ENCODE measurements at places on chromosomes 13 and 19.

- DNase-seq: no peak
These were observed 637 bp downstream of the RANBP3 start for GRCh38 chr19:5977222-5977784.

DNA sequence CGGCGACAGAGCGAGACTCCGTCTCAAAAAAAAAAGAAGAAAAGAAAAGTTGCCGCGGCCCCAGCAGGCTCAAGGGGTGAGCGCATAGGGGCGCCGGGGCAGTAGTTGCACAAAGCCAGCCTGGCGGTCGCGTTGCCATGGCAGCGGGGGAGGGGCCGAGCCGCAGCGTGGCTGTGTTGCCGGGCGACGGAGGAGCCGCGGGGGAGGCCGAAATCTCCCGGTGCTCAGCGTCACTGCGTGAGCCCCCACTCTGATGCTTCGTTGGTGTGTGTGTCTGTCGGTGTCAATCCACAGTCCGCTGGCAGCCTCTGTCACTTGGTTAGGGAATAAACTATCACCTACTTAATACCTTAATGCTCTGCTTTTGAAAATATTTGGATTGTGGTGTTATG, 82.9 kb upstream of the C1QTNF9B start:
- peak; percentile 98 for DNase-seq

DNA sequence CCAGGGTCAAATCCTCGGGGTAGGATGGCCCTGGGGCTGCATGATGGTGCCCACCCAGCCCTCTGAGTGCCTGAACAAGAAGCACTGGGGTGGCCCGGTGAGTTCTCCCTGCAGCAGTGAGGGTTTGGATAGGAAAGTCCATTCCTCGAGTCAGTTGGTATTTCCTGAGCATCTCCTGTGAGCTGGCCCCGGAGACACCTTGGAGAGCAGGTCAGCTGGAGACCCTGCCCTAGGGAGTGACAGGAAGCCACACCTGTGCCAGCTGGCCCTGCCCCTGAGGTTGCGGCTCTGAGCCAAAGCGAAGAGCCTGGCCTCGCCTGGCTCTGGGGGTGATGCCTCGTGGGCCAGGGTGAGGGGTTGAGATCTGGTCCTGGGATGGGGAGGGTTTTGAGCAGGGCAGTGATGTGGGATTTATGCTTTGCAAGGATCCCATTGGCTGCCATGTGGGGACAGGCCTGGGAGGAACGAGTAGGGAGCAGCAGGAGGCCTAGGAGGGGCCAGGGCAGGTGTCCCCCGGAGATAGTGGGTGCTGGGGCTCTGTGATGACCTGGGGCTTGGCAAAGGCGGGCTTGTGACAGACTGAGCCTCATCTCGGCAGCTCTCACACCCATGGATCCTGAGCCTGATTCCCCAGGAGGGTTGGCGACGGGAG, 16.0 kb downstream of the CRTC1 start:
- DNase-seq: no peak

GRCh38 chr19:47111006-47111621, 2.5 kb downstream of the ZC3H4 start:
- no peak for DNase-seq

GRCh38 chr13:112145551-112146360, 78.8 kb downstream of the SOX1 start:
- no peak for DNase-seq

- peak; percentile 67 for DNase-seq
These were observed at the start of gene MEX3D for GRCh38 chr19:1568320-1569019. TSS of gene MEX3D (minus strand) at chr19:1568325. CDS start at chr19:1568058, 267 bp downstream.

GRCh38 chr13:114008964-114009589, 35.2 kb upstream of the C13orf46 start:
- no peak for DNase-seq

DNA sequence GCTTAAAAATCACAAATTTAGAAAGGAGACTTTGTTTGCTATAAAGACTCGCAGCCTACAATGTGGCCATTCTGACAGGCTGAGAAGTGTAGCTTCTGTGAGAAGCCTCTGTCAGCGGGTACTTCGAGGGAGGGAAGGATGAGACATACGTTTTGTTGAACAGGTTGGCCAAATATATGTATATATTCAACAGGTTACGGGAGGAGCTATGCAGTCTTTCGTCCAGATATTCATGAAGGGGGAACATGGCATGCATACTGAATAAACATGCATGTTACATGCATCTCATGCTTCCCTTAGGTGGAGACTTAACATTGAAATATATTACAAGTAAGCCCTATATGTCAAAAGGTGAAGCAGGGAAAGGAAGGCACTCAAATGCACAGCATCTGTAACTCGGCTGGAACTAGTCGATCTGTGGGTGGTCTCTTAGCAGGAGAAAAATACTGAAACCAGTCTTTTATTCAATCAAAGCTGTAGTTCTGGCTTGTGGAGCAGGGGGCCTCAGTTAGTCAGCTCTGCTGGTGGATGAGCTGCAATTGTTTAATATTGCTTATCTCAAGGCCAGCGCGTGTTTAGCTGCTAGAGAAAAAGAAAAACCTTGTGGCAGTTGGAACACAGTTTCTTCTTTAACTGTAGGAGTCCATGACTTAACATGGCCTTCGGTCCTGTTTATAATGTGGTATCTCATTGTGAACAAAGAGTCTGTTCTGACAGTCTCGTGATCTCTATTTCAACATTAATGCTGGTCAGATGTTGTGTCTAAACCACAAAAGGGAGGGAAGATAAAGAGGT, 94.3 kb downstream of the FAM216B start:
- DNase-seq: peak; percentile 52

DNA sequence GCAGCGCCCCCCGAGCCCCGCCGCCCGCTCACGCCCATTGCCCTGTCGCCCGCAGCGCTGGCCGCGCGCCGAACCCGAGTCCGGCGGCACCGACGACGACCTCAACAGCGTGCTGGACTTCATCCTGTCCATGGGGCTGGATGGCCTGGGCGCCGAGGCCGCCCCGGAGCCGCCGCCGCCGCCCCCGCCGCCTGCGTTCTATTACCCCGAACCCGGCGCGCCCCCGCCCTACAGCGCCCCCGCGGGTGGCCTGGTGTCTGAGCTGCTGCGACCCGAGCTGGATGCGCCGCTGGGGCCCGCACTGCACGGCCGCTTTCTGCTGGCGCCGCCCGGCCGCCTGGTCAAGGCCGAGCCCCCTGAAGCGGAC, 518 bp downstream of the KLF2 start:
- peak; percentile 68 for DNase-seq

DNA sequence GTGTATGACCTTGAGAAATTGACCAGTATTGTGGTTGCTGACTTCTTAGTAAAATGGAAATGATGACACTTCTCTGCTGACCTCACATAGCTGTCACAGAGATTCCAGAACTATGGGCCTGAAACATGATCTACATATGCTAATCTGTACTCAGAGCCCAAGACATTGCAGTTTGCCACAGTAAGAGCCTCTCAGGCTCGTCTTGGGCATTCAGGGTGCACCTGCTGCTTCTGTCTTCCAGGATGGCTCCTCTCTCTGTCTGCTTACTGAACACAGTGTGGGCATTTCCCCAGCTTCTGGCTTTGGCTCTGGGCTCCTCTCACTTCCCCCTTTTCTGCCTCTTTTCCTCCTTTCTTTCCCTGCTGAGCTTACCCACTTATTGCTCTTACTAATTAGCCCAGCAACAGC, 22.3 kb upstream of the SLC46A3 start:
- no peak for DNase-seq

DNA sequence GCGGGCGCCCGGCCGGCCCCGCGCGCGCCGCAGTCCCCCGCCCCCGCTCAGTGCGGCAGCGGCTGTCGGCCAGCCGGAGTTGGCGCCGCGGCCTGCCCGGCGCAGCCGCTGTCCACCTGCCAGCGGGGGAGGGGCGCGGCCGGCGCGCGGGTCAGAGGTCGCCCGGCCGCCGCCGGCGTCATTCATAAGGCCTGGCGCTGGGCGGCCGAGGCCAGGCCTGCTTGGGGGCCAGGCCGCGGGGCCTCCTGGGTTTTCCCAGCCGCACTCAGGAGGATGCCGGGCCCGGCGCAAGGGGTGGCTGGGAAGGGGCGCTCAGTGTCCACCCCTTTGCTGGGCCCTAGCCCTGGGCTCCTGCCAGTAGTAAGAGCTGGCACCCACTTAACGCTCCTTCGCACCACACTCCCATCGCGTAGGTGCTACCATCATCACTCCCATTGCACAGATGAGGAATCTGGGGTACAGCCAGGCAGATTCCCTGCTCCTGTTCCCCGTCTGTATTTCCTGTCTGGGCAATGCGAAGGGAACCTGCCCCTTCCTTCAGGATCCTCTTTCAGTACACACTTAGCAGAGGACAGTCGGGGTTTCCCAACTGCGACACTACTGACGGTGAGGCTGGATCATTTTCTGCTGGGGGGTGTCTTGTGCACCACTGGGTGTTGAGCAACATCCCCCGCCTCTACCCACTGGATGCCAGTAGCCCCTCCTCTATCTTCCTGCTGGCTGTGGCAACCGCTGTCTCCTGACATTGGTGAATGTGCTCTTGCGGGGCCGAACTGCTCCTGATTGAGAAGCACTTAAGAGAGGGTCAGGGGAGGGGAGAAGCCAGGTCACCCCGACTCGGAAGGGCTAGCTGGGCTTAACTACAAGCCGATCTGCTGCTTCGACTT, 846 bp upstream of the PRKACA start:
- peak; percentile 69 for DNase-seq

DNA sequence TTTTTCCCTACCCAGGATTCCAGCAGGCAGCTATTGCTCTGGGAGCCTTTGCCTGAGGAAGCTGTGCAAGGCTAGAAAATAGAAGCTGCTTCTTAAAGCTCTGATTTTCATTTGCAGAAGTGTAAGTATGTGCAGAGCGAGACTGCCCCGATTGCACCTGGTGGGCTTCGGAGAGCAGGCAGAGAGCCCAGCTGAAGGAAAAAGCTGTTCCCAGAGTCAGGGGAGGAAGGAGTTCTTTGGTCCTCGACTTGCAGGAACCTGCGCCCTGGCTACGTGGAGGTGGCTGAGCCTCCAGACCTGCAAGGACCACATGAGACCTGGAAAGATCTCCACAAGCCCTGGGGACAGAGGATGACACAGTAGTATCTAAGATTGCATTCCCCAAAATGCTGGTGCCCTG, 235.0 kb upstream of the ARGLU1 start:
- no peak for DNase-seq

DNA sequence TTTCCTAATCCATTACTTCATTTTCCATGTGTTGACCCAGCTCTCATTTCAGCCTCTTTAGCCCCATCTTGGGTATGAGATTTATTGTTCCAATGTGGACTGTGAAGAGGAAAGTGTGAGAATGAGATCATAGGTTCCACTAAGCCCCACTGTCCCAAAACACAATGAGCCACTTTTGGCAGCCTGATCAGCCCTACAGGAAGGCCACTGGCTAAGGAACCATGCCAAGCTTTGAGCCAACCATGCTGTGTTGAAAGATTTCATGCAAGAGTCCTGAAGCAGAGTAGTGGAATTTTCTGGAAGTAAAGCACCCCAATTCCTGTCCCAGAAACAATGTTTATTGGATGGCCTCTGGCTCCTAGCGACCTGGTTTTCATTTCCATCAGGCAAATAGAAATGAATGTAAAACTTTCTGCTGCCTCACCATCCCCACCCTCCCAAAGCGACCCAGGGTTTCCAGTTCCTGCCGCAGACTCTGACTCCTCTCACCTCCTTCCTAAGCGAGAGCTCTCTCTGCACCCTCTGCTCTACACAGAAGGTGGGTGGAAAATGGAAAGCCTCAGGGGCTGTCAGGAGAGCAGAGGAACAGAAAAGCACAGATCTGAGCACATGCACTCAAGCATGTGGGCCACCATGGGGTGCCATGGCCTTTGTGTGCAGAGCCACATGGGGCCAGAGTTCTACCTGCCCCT, 73.1 kb downstream of the KCTD12 start:
- no peak for DNase-seq

DNA sequence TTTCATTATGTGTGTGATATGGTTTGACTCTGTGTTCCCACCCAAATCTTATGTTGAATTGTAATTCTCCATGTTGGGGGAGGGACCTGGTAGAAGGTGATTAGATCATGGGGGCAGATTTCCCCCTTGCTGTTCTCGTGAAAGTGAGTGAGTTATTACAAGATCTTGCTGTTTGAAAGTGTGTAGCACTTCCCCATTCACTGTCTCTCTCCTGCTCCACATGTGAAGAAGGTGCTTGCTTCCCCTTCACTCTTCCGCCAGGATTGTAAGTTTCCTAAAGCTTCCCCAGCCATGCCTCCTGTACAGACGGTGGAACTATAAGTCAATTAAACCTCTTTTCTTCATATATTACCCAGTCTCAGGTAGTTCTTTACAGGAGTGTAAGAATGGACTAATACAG, 54.3 kb upstream of the SERTM1 start:
- DNase-seq: no peak

DNA sequence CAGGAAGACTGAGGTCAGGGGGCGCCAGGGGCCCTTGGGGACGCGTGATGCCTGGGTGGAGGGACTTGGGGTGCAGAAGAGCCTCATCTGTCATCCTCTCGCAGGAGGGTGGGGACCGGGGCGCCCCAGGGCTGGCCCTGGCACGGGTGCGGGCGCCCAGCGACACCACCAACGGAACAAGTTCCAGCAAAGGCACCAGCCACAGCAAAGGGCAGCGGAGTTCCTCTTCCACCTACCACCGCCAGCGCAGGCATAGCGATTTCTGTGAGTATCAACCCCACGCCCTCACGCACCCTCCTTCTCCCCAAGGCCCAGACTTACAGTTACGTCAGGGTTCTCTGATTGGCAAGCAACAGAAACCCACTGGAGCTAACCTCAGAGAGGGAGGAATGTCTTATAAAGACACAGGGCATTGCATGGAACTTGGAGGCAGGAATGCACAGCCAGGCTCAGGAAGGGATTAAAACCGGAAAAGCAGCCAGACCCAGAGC, 29.4 kb downstream of the MARK4 start:
- no peak for DNase-seq

GRCh38 chr19:54462655-54463530, 685 bp downstream of the LENG9 start:
- DNase-seq: peak; percentile 36

- DNase-seq: no peak
These were observed 1.2 kb downstream of the NUDT15 start for GRCh38 chr13:48038761-48039160.

GRCh38 chr13:100306030-100306429, 217.1 kb downstream of the PCCA start:
- no peak for DNase-seq

DNA sequence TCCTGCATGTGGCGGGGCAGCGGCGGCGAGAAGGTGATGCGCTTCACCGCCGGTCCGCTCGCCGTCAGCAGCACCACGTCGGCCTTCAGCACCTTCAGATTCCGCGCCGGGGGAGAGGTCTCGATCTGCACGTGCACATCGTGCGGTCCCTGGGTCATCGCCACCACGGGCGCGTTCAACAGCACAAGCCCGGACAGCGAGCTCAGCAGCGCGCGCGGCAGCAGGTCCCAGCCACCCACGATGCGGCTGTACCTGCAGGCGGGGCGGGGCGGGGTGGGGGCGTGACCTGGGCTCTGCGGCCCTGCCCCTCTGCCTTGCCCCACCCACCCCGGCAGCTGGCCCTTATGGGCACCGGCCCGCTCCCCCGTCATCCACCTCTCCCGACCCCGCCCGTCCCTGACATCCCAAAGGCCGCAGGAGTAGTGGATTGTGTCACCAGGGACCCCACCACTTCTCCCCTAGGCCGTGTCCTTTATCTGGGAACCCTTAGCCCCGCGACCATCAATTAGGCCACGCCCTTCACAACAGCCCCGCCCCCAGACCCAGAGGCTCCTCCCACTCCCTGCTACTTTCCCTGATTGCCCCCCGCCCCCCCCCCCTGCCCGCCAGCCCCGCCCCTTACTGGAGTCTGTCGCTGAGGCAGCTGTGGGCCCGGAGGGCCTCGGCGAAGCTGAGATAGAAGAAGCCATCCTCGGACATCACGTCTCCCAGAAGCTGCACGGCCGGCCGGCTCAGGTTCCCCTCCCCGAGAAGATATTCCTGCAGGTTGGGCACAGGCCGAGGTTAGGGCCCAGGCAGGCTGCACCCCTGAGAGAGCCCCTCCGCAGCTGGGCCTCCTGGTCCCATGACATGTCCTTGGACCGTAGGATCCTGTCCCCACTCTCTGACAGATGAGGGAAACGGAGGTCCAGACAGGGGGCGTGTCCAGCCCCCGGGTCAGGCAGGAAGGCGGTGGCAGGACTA, 6.1 kb downstream of the IL4I1 start:
- peak; percentile 43 for DNase-seq
